MCF 10A (cell line): ENCODE measurements at places on chromosomes 7 and 10. TPM values are rescaled to one million over a fixed set of nuclear protein-coding genes. Genes with fewer than 3 reads are reported as not detected.
A peak's percentile ranks its signal among the peaks of the same experiment; 100 is the strongest.

The AP4M1 gene
- 13.5 and 13.6 TPM in 2 replicates for total RNA-seq

The ADIRF gene
- total RNA-seq, result 60.3 and 89.0 TPM in 2 replicates

The ADD3 gene
- 11.2 and 14.5 TPM in 2 replicates for total RNA-seq

The OR2A1 gene
- total RNA-seq, result not detected in 2 replicates

The DRGX gene
- not detected in 2 replicates for total RNA-seq

The CCM2 gene
- 35.1 and 36.2 TPM in 2 replicates for total RNA-seq

- H3K4me1 ChIP-seq, result peaks cover 44% of the 10 kb centered on the region
- no peak overlapping the region for H3K4me3 ChIP-seq
- H3K36me3 ChIP-seq, result peaks cover 9% of the 10 kb centered on the region
- H3K27ac ChIP-seq, result no peak overlapping the region
- no peak for DNase-seq
Observed at GRCh38 chr7:43562383-43562782, 20.5 kb upstream of the STK17A start.

DNA sequence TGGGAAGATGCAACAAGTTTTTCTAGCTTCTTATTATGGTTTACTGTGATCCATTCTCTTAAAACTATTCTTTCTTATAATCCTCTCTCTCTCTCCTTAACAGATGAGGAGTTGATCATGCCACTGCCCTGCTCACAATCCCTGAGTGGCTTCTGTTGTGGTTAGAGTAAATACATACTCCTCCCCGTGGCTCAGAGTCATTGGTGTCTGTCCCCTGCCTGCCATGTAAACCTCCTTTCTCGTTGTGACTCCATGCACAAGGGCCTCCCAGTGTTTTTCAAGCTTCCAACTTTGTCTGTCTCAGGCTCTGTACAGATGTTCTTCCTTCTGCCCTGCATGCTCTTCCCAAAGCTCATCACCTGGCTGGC, 20.4 kb downstream of the CCNY start:
- H3K36me3 ChIP-seq, result peaks cover 6% of the 10 kb centered on the region
- no peak overlapping the region for H3K27ac ChIP-seq
- peaks cover 25% of the 10 kb centered on the region for H3K4me1 ChIP-seq
- DNase-seq, result no peak
- H3K4me3 ChIP-seq, result no peak overlapping the region

GRCh38 chr10:88551246-88551645, 31.9 kb downstream of the RNLS start:
- H3K27ac ChIP-seq, result peak overlapping the region; percentile 51
- H3K4me3 ChIP-seq, result no peak overlapping the region
- H3K4me1 ChIP-seq, result peaks cover 9% of the 10 kb centered on the region
- H3K27me3 ChIP-seq, result no peaks in the 10 kb centered on the region

- no peak overlapping the region for H3K27ac ChIP-seq
- H3K36me3 ChIP-seq, result peaks cover 55% of the 10 kb centered on the region
- DNase-seq, result no peak
Observed at GRCh38 chr7:44707558-44708230, 41.0 kb upstream of the ZMIZ2 start.

GRCh38 chr10:121690152-121690848, 92.1 kb upstream of the FGFR2 start:
- H3K4me3 ChIP-seq, result no peak overlapping the region
- H3K27ac ChIP-seq, result no peak overlapping the region
- peaks cover 1% of the 10 kb centered on the region for H3K4me1 ChIP-seq
- H3K27me3 ChIP-seq, result peaks cover 53% of the 10 kb centered on the region
- DNase-seq, result no peak

DNA sequence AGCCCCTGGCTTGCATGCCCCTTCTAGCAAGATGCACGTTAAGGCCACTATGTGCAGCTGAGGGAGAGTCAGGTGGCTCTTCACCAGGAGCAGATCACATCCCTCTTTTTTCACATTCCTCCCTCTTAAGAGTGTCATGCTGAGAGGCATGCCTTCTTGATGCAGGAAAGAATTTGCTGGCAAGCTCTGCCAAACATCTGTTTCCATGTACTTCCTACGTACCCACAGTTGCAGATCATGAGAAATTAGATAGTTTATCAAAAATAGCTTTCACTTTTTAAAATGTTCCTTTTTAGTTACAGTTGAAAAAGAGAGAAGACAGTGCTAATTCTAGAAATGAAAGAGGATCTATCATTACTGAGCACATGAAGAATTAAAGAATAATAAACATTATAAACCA, 79.7 kb upstream of the ZNF722 start:
- no peaks in the 10 kb centered on the region for H3K36me3 ChIP-seq
- H3K27ac ChIP-seq, result no peak overlapping the region
- DNase-seq, result no peak
- no peaks in the 10 kb centered on the region for H3K4me1 ChIP-seq
- H3K27me3 ChIP-seq, result no peaks in the 10 kb centered on the region

DNA sequence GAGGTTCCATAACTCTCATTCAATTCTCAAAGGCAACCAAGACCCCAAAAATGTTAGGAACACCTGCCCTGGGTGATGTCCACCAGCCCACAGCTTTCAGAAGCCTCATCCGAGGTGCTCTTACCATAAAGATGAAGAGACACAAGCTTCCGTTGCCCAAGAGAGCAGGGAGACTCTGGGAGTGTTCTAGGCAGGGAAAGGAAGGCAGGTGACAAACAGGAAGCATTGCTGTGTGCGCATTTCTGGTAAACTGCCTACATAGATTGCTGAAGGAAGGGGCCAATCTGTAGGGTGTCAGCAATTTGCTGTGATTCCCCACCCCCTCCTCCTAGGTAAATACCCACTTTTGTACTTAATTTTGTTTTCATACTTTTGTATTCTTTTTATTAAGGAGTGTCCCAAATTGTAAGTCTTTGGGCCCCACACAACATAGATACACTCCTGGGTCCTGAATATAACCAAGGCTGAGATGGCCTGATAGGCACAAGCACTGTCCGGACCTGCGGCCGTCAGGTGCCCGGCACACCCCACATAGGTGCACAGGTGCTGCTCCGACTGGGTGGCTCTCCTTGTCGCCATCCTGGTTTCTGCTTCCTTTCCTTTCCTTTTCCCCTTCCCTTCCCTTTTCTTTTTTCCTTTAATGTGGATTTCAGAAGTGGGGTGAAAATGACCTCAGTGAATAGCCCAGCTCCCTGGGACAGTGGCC, 51.4 kb upstream of the SMNDC1 start:
- peak overlapping the region; percentile 95 for H3K27ac ChIP-seq
- H3K27me3 ChIP-seq, result no peaks in the 10 kb centered on the region

GRCh38 chr10:67549390-67549789, 146.6 kb downstream of the CTNNA3 start:
- H3K27me3 ChIP-seq, result peaks cover 15% of the 10 kb centered on the region
- H3K4me1 ChIP-seq, result no peaks in the 10 kb centered on the region
- no peaks in the 10 kb centered on the region for H3K36me3 ChIP-seq
- H3K27ac ChIP-seq, result no peak overlapping the region
- DNase-seq, result no peak
- H3K4me3 ChIP-seq, result no peak overlapping the region
